ENCODE measurements at places on chromosomes 2 and 18. TPM values are rescaled to one million over a fixed set of nuclear protein-coding genes. Genes with fewer than 3 reads are reported as not detected.
A peak's percentile ranks its signal among the peaks of the same experiment; 100 is the strongest.

DNA sequence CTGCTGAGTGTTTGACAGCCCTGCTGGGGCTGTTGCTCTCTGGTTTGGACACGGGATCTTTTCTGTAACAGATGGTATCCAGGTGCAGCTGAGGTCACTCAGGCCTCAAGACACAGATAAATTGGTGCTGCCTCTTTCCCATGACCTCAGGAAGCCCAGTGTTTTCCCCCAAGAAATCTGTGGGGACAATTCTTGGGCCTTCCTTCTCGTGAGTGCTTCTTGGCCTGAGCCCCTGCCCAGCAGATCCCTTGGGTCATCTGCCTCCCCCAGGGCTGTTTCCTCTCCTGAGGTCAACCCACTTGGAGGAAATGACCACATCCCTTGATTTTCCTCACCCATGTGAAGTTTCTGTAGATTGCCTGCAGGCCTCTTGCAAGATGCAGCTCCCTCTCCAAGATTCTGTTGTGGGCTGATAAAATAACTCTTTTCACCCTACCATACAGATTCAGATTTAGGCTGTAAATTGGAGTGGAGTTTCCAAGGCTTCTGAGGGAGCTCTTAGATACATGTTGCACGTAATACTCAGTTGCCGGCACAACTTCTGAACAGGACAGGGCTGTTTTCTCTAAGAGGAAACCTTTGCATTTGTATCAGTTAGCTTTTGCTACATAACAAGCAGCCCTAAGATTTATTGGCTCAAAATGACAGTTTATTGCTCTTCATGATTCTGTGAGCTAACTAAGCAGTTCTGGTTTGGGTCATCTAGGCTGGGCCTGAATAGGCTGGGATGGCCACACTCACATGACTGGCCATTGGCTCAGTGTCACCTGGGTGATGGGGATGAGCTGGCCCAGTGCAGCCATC lies 13.1 kb downstream of the ZAP70 start:
- peak; percentile 4 for DNase-seq

- DNase-seq = no peak
Measured at GRCh38 chr2:55804535-55804934, 110.9 kb upstream of the PNPT1 start.

- DNase-seq = no peak
Measured at GRCh38 chr2:121017396-121017795, 267.6 kb downstream of the TFCP2L1 start.

TEX44 gene
- total RNA-seq = not detected

UGT1A8 gene
- total RNA-seq = not detected

Data from fibroblast of lung (primary cell).